ENCODE measurements at places on chromosomes 7 and 10. TPM values are rescaled to one million over a fixed set of nuclear protein-coding genes. Genes with fewer than 3 reads are reported as not detected.

SH2D4B gene
- total RNA-seq, result 0.43 TPM

VAX1 gene
- not detected for total RNA-seq

DNA sequence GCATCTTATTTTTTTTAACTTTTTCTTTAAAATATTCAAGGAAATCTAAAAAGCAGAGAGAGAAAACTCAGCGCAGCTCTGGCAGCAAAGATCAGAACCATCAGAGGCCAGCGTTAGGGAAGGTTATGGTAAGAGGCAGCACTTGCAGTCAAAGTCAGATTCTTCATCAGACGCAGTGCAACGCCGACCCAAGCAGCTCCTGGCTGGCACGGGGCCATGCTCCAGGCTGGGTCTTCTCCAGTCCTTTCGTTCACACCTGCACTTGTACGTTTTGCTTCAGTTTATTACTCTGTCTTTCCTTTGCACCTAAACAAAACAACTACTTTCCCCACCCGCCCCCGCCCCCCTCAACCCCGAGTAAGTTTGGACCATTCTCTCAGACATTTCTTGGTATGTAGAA, 43.1 kb upstream of the SEC61G start:
- H3K27ac ChIP-seq, result no peak overlapping the region
- H3K4me1 ChIP-seq, result no peaks in the 10 kb centered on the region
- H3K27me3 ChIP-seq, result no peaks in the 10 kb centered on the region
- no peak for DNase-seq
- no peaks in the 10 kb centered on the region for H3K36me3 ChIP-seq

DNA sequence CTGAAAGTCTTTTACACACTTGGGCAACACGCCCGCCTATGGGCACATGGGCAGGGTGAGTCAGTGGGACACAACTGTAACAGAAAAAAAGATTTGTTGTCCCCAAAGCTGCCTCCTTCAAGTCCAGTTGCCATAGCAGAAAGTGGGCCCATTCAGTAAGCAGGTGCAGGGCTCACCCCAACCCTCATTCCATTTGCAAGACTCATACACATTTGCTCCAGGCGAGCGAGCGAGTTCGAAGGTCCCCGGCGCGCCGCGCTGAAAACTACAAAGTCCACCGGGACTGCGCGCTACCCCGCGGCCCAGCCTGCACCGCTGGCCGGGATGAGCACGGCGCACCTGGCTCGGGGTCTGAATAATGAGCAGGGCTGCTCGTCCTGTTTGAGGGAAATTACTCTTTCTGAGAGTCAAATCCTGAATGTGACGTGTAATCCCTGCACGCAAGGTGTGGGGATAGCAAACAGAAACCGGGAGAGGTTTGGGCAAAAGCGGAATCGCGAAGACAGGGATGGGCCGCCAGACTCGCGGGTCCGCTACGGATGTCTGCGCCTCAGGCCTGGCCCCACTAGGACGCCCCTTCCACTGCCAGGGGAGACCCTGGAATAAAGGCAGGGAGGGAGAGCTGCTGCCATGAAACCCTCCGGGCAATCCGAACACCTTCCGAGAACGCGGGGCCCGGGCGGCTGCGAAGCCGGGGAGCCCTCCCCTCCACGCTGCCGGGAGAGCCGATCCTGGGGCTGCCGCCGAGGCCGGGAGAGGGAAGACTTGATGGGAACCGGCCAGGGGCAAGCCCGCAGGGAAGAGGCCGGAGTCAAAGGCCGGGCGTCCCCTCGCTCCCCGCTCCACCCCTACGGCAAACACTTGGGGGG, 982 bp downstream of the COBL start:
- peak overlapping the region; percentile 80 for H3K27ac ChIP-seq
- DNase-seq, result peak; percentile 77
- H3K4me1 ChIP-seq, result peaks cover 22% of the 10 kb centered on the region
- no peaks in the 10 kb centered on the region for H3K36me3 ChIP-seq

DNA sequence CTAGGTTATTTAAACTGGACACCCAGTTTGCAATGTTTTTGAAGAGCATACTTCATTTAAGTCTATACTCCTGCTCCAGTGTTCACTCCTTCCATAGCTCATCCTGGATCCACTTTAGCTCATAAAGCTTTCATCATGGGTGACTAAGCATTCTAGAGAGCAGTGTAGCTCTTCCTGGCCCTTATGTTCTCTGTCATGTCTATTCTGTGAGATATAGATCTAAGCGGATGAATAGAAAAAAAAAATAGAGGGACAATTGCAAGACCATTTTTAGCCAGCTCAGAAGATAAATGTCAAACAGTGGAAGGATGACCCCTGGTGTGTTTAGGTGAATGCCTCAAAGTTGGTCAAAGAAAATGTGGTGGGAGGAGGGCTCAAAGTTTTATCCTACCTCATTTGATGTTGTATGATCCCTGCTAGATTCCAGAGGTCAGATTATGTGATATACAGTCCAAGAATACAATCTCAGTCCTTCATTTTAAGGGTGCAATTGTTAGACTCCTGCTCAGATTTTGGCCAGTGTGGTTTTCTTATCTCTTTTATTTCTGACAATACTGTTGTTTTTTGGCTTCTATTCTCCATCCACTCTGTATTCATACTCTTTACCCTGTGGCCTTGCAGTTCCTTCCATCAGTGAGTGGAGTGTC, 7.5 kb upstream of the HECW1 start:
- H3K4me3 ChIP-seq, result no peak overlapping the region
- peaks cover 14% of the 10 kb centered on the region for H3K27me3 ChIP-seq
- no peaks in the 10 kb centered on the region for H3K4me1 ChIP-seq
- no peak for DNase-seq
- H3K36me3 ChIP-seq, result no peaks in the 10 kb centered on the region
- H3K27ac ChIP-seq, result no peak overlapping the region

- H3K27ac ChIP-seq, result no peak overlapping the region
- no peak for DNase-seq
- no peaks in the 10 kb centered on the region for H3K27me3 ChIP-seq
- no peak overlapping the region for H3K4me3 ChIP-seq
- no peaks in the 10 kb centered on the region for H3K36me3 ChIP-seq
Measured at GRCh38 chr10:72792288-72792687, 100.3 kb downstream of the MCU start.

GRCh38 chr7:4177001-4177400, 505.1 kb upstream of the FOXK1 start:
- H3K27ac ChIP-seq, result no peak overlapping the region
- H3K36me3 ChIP-seq, result no peaks in the 10 kb centered on the region
- no peak overlapping the region for H3K4me3 ChIP-seq
- no peaks in the 10 kb centered on the region for H3K27me3 ChIP-seq
- DNase-seq, result no peak

DNA sequence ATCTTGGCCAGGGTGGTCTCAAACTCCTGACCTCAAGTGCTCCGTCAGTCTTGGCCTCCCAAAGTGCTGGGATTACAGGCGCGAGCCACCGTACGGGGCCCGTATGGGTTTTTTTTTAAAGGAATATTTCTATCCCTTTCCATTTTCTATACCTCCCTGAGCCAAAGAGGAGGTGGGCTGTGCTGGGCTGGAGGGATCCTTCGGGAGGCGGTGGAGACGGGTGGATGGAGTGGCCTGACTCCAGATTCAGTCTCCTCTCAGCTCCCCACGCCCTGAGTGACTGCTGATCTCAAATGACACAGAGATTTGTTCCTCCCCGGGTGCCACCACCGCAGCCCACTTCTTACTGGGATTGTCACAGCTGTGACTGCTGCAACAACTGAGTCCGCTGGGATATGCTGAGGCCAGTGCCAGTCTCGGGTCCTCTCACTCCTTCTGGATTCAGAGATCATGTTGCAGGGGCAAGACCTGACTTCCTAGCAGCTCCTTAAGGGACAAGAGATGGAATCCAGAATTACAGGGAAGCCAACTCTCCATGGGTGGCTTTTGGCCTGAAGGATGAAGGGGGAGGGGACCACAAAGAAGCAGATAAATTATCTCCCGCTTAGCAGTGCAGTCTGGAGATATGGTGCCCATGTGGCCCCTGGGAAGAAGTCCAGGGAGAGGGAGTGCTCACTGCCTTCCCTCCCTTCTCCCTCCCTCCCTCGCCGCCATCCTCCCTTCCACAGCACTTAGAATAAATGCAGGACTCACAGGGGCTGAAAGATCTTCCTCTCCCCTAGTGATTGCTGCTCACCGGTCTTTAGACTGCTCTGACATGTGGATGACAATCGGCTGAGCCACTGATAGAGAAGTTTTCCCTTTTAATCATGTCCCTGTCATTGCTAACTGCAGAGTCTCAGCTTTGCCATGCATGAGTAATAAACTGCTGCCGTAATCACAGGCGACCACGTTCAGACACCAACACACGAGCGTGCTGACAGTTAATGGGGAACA, 14.3 kb downstream of the GALNT17 start:
- no peaks in the 10 kb centered on the region for H3K27me3 ChIP-seq
- no peaks in the 10 kb centered on the region for H3K4me1 ChIP-seq
- no peaks in the 10 kb centered on the region for H3K36me3 ChIP-seq
- no peak overlapping the region for H3K27ac ChIP-seq
- no peak overlapping the region for H3K4me3 ChIP-seq

- no peaks in the 10 kb centered on the region for H3K36me3 ChIP-seq
- DNase-seq, result no peak
- H3K27ac ChIP-seq, result no peak overlapping the region
- no peak overlapping the region for H3K4me3 ChIP-seq
- no peaks in the 10 kb centered on the region for H3K27me3 ChIP-seq
Measured at GRCh38 chr10:75978213-75978612, 546.8 kb downstream of the LRMDA start.
